ENCODE measurements at places on chromosomes 1 and 21. TPM values are rescaled to one million over a fixed set of nuclear protein-coding genes. Genes with fewer than 3 reads are reported as not detected.

Gene IL6R
- total RNA-seq, result 11.4 TPM

DNA sequence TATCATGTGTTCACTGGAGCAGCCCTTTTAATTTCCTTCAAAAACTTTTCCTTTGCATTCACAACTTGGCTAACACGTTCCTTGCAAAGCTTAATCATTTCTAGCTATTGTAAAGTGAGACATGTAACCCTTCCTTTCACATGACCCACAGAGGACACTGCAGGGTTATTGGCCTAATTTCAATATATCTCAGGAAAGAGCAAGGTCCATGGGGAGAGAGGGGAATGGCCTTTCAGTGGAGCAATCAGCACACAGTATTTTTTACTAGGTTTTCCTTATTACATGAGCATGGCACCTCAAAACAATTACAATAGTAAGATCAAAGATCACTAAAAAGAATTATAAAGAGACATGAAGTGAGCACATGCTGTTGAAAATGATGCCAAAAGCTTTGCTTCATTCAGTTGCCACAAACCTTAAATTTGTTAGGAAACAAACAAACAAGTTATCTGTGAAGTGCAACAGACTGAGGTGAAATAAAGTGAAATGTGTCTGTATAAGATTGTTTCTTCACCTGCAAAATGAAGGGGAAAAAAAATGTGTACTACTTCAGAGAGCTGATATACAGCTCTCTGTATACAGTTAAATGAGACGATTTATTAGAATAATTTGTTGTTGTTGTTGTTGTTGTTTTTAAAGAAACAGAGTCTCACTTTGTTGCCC, 61.5 kb downstream of the EIF4G3 start:
- no peak for DNase-seq

DNA sequence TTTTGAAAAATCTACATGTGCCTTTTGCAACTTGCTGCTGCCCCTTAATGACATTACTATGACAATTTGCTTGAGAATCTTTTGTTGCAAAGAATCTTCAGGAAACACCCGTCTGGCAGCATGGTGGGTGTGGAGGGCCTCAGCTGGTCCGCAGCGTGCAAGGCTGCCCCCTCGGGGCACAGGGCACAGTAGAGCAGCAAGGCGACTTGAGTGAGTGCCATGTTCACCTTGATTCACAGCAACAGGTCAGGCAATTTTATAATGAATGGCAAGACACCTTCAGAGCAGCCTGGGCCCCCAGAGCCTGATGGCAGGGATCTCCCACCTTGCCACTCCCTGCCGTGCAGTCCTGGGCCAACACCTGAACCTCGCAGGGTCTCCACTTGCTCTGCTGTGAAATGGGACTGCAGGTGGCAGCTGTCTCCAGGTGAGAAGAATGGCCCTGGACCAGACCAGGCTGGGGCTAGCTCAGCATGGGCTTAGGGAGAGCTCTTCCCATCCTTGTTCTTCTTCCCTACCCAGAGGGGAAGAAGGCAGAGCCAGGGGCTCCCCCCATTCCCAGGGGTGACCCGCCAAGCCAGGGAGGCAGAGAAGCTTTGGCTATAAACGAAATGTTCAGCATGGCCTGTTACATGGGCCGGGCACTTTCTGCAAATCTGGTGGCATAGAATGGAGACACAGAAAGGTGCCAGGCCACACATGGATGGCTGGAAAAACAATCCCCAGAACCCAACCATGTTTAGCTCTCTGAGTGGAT, 34.5 kb upstream of the ACTRT2 start:
- no peak for DNase-seq

Gene PGLYRP4
- 0.29 TPM for total RNA-seq

Gene OR2AK2
- total RNA-seq, result not detected

Gene LAD1
- total RNA-seq, result 187 TPM

DNA sequence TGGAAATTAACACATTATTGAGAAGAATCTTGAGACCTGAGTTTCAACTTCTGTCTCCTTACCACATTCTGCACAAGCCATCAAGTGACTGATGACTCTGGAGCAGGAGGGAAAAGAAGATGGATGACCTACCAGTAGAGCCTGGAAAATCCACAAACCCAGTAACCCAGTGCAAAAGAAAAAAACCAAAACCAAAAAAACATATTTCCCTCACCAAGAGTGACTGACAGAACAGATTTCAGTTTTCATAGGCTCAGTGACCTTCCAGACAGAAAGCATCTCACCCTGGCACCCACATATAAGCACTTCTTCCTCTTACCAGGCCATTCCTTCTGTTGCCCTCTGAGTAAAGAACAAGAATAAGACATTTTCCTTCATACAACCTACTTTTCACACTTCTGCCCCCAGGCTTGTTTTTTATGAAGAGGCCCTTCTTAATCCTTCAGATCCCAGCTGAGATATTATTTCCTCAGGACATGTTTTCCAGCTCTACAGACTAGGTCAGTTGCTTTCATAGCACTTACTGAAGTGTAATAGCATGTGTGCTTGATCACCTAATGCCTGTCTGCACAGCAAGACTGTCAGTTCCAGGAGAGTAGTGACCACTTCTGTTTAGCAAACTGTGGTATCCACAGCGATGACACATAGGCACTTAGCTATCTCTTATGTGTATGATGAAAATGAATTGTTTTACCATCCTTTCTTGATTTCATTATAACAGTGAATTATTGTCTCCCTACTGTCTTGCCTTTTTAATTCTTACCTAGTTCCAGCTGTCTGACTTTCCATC, 4.0 kb downstream of the TSACC start:
- DNase-seq, result no peak

- no peak for DNase-seq
Observed at GRCh38 chr1:16138772-16139221, 17.1 kb downstream of the EPHA2 start.

Gene RPL5
- total RNA-seq, result 1,197 TPM

- no peak for DNase-seq
Observed at GRCh38 chr1:39673215-39673614, 1.3 kb upstream of the NT5C1A start.

All from mammary epithelial cell (primary cell).